ENCODE measurements at places on chromosomes 6 and 20.

- no peak for DNase-seq
Observed at GRCh38 chr6:24882295-24882694, 53.5 kb downstream of the RIPOR2 start.

- DNase-seq, result no peak
Observed at GRCh38 chr6:90384720-90385119, 88.1 kb upstream of the BACH2 start.

GRCh38 chr6:85348643-85349042, 101.2 kb upstream of the NT5E start:
- DNase-seq, result no peak

- no peak for DNase-seq
Observed at GRCh38 chr6:126761854-126762253, 356.6 kb upstream of the RSPO3 start.

Data from omental fat pad (tissue), 4 donors.